ENCODE measurements at places on chromosomes 1 and 21. TPM values are rescaled to one million over a fixed set of nuclear protein-coding genes. Genes with fewer than 3 reads are reported as not detected.

- H3K27me3 ChIP-seq = no peaks in the 10 kb centered on the region
- H3K4me3 ChIP-seq = no peak overlapping the region
- no peaks in the 10 kb centered on the region for H3K4me1 ChIP-seq
- DNase-seq = no peak
Observed at GRCh38 chr1:208540724-208541123, 296.5 kb upstream of the PLXNA2 start.

GRCh38 chr1:111778541-111779051 is 22.9 kb downstream of the DDX20 start:
- no peaks in the 10 kb centered on the region for H3K4me1 ChIP-seq
- no peaks in the 10 kb centered on the region for H3K27me3 ChIP-seq
- H3K36me3 ChIP-seq = no peaks in the 10 kb centered on the region
- H3K27ac ChIP-seq = no peak overlapping the region
- no peak overlapping the region for H3K4me3 ChIP-seq

- H3K4me3 ChIP-seq = no peak overlapping the region
- H3K4me1 ChIP-seq = no peaks in the 10 kb centered on the region
- H3K27me3 ChIP-seq = no peaks in the 10 kb centered on the region
- no peak overlapping the region for H3K27ac ChIP-seq
- H3K36me3 ChIP-seq = no peaks in the 10 kb centered on the region
Observed at GRCh38 chr1:113652771-113653170, 106.5 kb downstream of the PHTF1 start.

- H3K27me3 ChIP-seq = no peaks in the 10 kb centered on the region
- no peak overlapping the region for H3K27ac ChIP-seq
- H3K4me1 ChIP-seq = no peaks in the 10 kb centered on the region
- H3K36me3 ChIP-seq = no peaks in the 10 kb centered on the region
Observed at GRCh38 chr1:80896781-80897356, 903.9 kb upstream of the ADGRL2 start.

GRCh38 chr1:226370144-226370923 is 37.6 kb downstream of the PARP1 start:
- H3K4me1 ChIP-seq = no peaks in the 10 kb centered on the region
- H3K27ac ChIP-seq = no peak overlapping the region
- H3K36me3 ChIP-seq = peaks cover 5% of the 10 kb centered on the region
- no peak overlapping the region for H3K4me3 ChIP-seq
- no peak for DNase-seq

- H3K4me1 ChIP-seq = no peaks in the 10 kb centered on the region
- H3K27ac ChIP-seq = no peak overlapping the region
- H3K27me3 ChIP-seq = no peaks in the 10 kb centered on the region
- DNase-seq = no peak
- H3K36me3 ChIP-seq = no peaks in the 10 kb centered on the region
- no peak overlapping the region for H3K4me3 ChIP-seq
Observed at GRCh38 chr1:162009501-162010174, 14.0 kb downstream of the OLFML2B start.

- H3K4me1 ChIP-seq = no peaks in the 10 kb centered on the region
- no peaks in the 10 kb centered on the region for H3K27me3 ChIP-seq
- H3K36me3 ChIP-seq = no peaks in the 10 kb centered on the region
Observed at GRCh38 chr1:211155040-211155439, 21.1 kb upstream of the KCNH1 start.

GRCh38 chr1:87717157-87717670 is 388.5 kb downstream of the LMO4 start:
- H3K27ac ChIP-seq = no peak overlapping the region
- H3K36me3 ChIP-seq = no peaks in the 10 kb centered on the region
- H3K4me3 ChIP-seq = no peak overlapping the region
- H3K27me3 ChIP-seq = no peaks in the 10 kb centered on the region
- no peak for DNase-seq

GRCh38 chr1:178536844-178537371 is 24.0 kb downstream of the TEX35 start:
- H3K27me3 ChIP-seq = no peaks in the 10 kb centered on the region
- no peak for DNase-seq
- no peaks in the 10 kb centered on the region for H3K4me1 ChIP-seq
- H3K36me3 ChIP-seq = no peaks in the 10 kb centered on the region

GRCh38 chr1:16231331-16232315 is 5.4 kb downstream of the CPLANE2 start:
- no peaks in the 10 kb centered on the region for H3K36me3 ChIP-seq
- no peak overlapping the region for H3K4me3 ChIP-seq
- no peak for DNase-seq
- no peak overlapping the region for H3K27ac ChIP-seq
- peaks cover 5% of the 10 kb centered on the region for H3K27me3 ChIP-seq
- H3K4me1 ChIP-seq = no peaks in the 10 kb centered on the region

- DNase-seq = no peak
- H3K27me3 ChIP-seq = no peaks in the 10 kb centered on the region
- H3K4me3 ChIP-seq = no peak overlapping the region
Observed at GRCh38 chr1:93483200-93483599, 35.3 kb downstream of the FNBP1L start.

The PPIAL4G gene
- total RNA-seq = 0.35 TPM

The MTARC2 gene
- 28.6 TPM for total RNA-seq

The IGSF3 gene
- 38.8 TPM for total RNA-seq

The IL24 gene
- not detected for total RNA-seq

All from kidney (tissue), 22 donors.